Cardiac ventricle fibroblast (primary cell): ENCODE measurements at places on chromosomes 4 and X. TPM values are rescaled to one million over a fixed set of nuclear protein-coding genes. Genes with fewer than 3 reads are reported as not detected.

The MAGEA1 gene
- total RNA-seq = not detected in 2 replicates

The PITX2 gene
- not detected in 2 replicates for total RNA-seq

The AADAT gene
- 4.6 and 5.2 TPM in 2 replicates for total RNA-seq

The STATH gene
- total RNA-seq = not detected in 2 replicates

The GPC4 gene
- total RNA-seq = 5.7 and 6.2 TPM in 2 replicates

The CLGN gene
- total RNA-seq = 6.8 TPM in 1 of 2 replicates, not detected in the other

The SLC4A4 gene
- total RNA-seq = 0.54 and 0.56 TPM in 2 replicates

The FREM3 gene
- not detected in 2 replicates for total RNA-seq

The XPNPEP2 gene
- total RNA-seq = 81.5 and 86.4 TPM in 2 replicates

The RGN gene
- 0.12 and 0.15 TPM in 2 replicates for total RNA-seq
